ELF-1 (cell line): ENCODE measurements at places on chromosomes 12 and 14.

- no peak for DNase-seq
These were observed 85.6 kb downstream of the GLT1D1 start for GRCh38 chr12:128938886-128939285.

- DNase-seq = no peak
These were observed 115.7 kb upstream of the IGF1 start for GRCh38 chr12:102596031-102596430.

- no peak for DNase-seq
These were observed 145.8 kb downstream of the SLC8A3 start for GRCh38 chr14:70043001-70043400.

- no peak for DNase-seq
These were observed 20.7 kb downstream of the KIF26A start for GRCh38 chr14:104158827-104159798.

GRCh38 chr12:12353807-12354206 is 3.1 kb upstream of the BORCS5 start:
- DNase-seq = no peak

DNA sequence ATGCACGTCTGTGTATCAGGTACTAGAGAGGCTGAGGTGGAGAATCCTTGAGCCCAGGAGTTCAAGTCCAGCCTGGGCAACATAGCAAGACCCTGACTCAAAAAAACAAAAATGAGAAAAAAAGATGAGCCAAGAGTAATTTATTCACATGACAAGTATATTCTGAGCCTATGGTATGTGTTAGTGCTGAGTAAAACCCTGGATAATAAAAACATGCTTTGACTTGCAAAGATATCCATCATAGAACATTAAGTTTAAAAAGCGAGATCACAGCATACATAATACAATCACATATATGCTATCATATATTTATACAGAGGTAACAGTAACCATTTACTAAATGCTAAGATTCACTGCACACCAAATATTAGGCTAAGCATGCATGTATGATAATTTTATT is 23.9 kb upstream of the SLC10A1 start:
- no peak for DNase-seq

- DNase-seq = no peak
These were observed 55.7 kb downstream of the GALNT8 start for GRCh38 chr12:4775936-4776335.

GRCh38 chr14:105213361-105213760 is 32.2 kb upstream of the NUDT14 start:
- no peak for DNase-seq

- peak; percentile 70 for DNase-seq
These were observed 386 bp downstream of the LIN52 start for GRCh38 chr14:74085047-74085637.

GRCh38 chr12:46390881-46391280 is 18.3 kb upstream of the SLC38A2 start:
- DNase-seq = no peak

DNA sequence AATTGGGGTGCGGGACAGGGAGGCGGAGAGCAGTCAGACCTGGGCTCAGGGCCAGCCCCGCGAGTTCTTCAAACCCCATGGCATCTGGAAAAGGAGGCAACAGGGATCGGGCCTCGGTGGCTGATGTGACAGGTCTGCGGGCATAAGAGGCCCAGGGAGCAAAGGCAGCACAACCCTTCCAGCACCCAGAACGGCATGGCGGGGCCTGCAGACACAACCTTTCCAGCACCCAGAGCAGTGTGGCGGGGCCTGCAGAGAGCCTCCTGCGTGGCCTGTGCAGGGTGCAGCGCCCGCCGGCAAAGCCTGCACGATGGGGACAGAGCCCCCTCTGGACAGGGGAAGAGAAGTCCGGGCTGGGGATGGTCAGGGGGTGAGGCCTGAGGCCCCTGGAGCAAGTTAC is 26.2 kb upstream of the TRAF3 start:
- DNase-seq = no peak

DNA sequence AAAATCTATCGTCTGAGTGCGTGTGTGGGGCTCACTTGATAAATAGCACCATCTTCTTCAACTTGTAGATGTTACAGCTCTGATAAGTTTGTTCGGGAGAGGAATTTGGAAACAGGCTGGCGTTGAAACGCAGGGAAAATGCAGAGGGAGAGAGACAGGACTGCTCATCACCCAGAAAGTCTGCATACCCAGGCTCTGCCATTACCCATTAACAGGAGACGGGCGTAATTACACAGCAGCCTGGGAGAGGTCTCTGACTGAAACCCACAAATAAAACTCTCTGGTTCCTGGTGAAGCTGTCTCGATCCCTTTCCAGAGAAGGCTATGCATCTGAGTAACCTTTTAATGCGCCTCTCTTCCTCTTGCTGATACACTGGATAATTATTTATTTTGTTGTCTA is 547.3 kb downstream of the BCL11B start:
- peak; percentile 5 for DNase-seq

- DNase-seq = peak; percentile 58
These were observed 644 bp downstream of the NAB2 start for GRCh38 chr12:57089271-57090245.

DNA sequence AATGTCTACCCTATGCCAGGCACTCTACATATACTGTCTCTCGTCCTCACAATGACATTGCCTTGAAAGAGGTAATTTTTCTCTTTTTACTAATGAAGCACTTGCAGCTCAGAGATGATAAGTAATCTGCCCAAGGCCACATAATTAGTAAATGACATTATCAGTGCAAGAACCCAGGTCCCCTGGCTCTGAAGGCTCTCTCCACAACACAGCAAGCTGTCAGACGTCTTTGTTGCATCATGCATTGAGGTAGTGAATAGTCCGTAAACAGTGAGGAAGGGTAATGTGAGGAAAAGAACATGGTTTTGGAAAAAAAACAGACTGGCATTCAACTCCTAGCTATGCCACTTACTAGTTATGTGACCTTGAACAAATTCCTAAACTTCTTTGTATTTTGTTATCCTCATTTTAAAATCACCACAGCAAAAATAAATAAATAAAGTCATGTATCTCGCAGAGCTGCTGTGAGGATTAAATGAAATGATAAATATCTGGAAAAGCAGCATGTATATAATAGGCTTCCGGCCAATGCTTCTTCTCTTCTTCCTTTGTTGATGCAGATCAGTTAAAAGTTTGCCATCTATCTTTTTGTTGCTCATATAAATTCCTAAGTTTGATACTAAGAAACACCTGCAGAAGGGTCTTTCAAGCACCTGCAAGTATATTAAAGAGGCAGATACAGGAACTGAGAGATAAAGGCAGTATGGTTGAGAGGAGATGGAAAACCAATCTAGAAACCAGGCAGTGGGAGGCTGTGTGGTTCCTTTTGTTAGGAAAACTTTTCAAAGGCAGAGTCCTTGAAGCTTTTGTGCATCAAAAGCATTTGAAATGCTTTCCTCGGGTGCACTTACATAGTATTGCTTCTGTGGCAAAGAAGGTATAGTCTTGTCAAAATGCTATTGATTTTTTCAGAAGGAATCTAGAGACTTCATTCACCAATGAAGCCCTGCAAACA is 82.8 kb downstream of the BTG1 start:
- no peak for DNase-seq

- DNase-seq = no peak
These were observed 87.4 kb downstream of the PIWIL1 start for GRCh38 chr12:130424858-130425697.

- DNase-seq = no peak
These were observed 17.8 kb downstream of the EIF2S1 start for GRCh38 chr14:67377916-67378315.

GRCh38 chr12:15318841-15319240 is 3.5 kb upstream of the PTPRO start:
- no peak for DNase-seq

GRCh38 chr14:92653162-92653651 is 95.2 kb downstream of the LGMN start:
- no peak for DNase-seq

GRCh38 chr12:6200256-6201212 is at the start of gene CD9:
TSS of gene CD9 (plus strand) at chr12:6200400. CDS start at chr12:6200500, 100 bp downstream.
- DNase-seq = peak; percentile 44

DNA sequence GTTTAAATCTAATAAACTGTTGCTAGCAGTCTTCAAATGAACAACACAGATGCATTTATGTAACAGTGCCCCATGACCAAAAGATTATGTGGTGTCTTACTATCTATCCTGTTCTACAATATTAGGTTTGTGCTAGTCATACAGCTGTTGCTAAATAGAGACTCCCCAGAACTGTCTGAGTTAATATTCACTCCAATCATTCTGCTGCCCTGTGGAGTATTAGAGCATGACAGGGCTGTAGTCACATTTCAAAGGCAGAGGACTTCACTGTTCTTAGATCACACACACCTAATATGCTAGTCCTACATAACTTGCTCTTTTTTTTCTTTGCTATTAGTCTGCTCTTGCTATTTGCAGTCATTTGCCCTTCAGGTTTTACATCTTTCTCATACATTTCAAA is 157.6 kb upstream of the MDGA2 start:
- DNase-seq = no peak

DNA sequence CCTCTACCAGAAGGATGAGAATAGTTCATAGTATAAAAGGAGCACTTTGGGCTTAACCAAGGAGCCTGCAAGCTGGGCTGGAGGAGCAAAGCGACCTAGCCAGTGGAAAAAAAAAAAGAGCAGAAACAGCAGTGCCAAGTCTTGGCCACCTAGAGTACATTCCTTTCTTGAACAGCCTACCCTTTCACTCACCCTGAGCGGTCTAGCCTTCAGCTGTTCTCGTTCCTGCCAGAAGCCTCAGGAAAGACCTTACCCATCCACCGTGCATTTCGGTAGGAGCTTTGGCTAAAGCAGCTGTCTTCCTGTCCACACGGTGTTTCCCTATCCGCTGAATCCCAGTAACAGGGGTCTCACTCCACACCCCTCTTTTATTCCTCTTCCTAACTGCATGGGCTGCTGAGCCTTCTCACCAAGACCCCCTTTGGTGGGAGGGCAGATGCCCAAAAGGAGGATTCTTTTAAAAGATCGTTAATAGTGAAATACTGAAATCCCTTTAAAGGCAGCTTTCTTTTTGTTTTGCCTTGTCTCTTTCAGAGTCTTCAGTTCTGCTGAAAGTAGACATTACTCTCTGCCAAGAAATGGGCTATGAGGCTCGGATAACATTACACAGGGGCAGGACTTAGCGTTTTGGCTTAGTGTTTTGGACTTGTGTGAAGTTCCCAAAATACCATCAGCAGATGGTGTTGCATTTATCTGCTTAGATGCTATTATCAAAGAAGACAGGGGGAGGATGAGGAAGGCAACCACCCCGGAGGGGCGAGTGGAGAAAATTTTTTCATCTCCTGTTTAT is 88.5 kb upstream of the METAP2 start:
- DNase-seq = peak; percentile 14

- no peak for DNase-seq
These were observed 68.7 kb upstream of the TMPO start for GRCh38 chr12:98446682-98447081.

GRCh38 chr12:1104088-1104800 is 113.2 kb downstream of the ERC1 start:
- no peak for DNase-seq

DNA sequence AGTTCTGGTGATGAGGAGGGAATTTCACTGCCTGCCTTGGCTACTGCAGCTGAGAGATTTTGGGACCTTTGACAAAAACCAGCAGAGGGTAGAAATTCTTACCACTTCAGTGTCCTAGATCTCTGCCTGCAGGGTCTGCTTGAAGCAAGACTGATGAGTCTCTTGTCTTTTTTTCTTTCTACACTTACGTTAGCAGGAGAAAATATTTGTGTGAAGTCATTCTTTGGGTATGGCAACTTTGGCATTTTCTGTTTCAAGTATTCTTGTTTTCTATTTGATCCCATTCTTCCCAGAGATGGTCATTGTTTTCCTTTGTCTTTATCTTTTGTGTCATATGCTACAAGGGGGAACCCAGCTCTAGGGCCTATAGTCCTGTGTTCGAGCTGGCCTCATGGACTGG is 65.6 kb upstream of the FERMT2 start:
- DNase-seq = no peak

DNA sequence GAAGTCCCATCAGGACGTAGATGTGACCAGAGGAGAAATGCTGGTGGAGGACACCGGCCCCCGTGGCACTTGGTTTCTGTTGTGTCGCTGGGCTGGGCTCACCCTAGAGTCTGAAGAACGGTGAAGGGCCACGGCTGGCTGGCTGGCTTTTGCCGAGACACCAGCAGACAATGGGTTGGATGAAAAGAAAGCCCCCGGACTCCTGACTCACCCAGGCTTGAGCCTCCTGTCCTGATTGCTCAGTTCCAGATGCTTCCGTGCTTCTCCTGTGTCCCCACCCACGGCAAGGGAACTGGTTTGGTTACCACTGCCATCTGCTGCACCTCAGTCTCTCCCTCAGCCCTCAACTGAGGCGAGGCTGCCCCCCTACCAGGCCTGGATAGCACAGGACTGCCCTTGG is 10.4 kb upstream of the ENDOU start:
- DNase-seq = no peak

DNA sequence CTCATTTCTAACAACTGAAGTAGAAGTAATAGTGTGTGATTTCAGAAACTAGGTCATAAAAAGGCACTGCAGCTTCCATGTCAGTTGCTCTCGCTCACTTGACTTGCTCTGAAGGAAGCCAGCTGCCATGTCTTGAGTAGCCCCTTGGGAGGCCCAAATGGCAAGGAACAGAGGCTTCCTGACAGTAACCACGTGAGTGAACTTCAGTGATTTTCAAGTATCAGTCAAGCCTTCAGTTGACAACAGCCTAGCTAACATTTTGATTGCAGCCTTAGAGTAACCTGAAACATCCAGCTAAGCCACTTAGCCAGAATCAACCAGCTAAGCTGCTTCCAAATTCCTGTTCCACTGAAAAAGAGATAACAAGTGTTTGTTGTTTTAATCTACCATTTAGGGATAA is 26.7 kb downstream of the TOGARAM1 start:
- no peak for DNase-seq

DNA sequence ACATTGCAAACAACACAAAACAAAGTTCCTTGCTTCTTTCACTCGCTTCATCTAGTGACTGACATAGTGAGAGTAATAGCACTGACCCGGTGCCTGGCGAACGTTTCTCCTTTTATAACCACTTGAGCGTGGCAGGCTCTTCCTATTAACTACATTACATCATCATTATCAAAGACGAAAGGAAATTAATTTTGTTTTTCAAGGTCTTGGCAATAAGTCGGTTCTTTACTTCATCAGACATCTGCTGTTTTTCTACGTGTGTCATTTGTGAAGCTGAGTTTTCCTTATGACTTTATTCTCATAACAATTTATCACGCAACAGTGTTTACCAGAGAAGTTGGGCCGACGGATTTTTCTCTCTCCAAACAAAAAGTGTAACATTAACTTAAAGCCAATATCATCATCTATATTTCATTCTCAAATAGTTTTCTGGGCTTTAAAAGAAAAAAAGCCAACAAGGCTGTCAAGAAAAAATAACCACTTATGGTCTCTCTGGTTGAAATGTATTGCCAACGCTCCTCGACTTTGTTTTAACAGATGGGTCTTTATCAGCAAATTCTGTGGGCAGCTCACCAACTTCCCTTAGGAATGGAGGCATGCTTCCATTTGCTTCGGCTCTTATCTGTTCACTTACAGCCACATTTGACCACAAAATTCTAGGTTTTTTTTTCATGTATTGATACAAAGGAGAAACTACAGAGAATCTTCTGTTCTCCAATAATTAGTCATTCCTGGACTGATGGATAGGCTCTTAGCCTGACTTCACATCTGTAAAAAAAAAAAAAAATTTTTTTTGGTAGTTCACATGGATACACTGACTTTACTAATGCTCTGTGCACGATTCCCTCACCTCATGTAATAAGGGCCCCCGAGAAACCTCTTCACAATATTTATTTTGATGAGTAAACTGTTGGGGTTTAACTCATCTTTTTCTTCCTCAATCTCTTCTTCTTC is 97.1 kb upstream of the CDKN3 start:
- no peak for DNase-seq
